ENCODE measurements at places on chromosomes 5 and 9.
A peak's percentile ranks its signal among the peaks of the same experiment; 100 is the strongest.

DNA sequence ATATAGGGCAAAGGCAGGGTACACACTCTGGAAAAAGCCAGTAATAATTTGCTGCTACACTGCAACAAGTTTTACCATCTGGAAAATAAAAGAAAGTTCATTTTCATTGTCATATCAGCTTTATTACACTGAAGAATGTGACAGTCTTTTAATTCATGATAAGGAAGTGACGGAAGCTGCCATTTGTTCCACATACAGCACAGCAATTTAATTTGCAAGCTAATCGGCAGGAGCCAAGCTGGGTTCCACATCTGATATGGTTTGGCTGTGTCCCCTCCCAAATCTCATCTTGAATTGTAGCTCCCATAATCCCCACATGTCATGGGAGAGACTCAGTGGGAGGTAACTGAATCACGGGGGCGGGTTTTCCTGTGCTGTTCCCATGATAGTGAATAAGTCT is 16.5 kb downstream of the PRELID2 start:
- no peak for DNase-seq

GRCh38 chr9:92598382-92598781 is 62.6 kb upstream of the ECM2 start:
- no peak for DNase-seq

DNA sequence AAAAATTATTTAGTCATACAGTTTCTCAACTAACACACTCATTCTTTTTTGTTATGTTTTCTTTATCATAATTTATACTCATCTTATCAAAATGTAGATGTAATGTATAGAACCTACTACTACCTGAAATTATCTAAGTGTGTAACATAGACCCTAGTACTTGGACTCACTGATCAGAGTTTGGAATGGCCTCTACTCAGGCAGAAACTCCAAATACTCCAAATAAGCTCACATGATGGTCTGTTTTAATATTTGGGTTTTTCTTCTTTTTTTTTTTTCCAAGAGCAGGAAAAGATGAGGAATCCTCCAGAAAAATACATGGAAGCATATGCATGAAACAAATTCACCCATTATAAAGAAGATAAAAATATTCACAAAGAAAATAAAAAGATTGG is 126.3 kb downstream of the PDE4D start:
- no peak for DNase-seq

DNA sequence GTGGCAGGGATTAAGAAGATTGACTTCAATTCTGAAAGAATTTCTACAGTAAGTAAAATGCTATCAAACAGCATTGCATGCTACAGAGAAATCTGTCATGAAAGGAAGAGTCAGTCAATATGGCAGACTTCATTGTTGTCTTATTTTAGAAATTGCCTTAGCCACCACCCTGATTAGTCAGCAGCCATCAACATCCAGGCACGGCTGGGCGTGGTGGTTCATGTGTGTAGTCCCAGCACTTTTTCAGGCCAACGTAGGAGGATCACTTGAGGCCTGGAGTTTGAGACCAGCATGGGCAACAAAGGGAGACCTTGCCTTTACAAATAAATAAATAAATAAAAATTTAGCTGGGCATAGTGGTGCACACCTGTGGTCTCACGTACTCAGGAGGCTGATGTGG is 46.6 kb downstream of the RMI1 start:
- no peak for DNase-seq

GRCh38 chr5:11596185-11596584 is 308.1 kb downstream of the CTNND2 start:
- DNase-seq: no peak

GRCh38 chr9:92004045-92004392 is 54.0 kb upstream of the ROR2 start:
- DNase-seq: no peak

- DNase-seq: no peak
These were observed 969.6 kb upstream of the C9orf72 start for GRCh38 chr9:28542928-28543327.

- DNase-seq: no peak
These were observed at the start of gene PDGFRB for GRCh38 chr5:150155258-150156026. Gene PDGFRB (minus strand): TSS chr5:150155845. CDS start chr5:150137047, 18,798 bp downstream.

GRCh38 chr9:96057155-96057554 is 181.7 kb downstream of the ERCC6L2 start:
- no peak for DNase-seq

DNA sequence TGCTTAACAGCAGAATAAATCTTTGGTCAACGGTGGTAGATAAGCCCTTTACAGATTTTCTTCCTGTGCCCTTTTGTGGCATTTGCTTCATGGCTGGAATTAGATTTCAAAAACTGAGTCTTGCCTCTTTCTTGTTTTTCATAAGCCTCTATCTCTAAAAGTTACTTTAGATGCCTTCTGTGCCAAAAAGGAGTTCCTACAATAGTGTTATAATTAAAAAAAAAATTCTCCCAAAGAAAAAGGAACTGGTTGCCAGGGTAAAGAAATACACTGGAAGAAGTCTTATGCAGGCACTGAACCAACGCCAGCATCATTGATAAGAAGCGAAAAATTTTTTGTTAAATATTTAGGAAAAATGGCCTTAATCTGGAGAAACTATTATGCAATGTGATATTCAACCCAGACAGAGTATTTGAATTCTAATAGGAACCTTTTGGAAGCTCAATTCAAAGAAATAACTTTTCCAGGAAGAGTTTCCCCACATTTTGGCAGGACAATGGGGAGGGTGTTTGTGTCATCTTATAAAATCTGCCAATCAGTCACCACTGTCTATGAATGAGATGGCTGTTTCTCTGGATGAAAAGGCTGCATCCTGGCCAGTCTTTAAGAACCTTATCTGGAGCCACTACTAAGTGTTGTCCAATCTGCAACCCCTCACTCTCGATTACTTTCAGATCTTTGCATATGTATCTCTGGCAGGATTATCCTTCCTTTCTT is 608.1 kb downstream of the PDE4D start:
- no peak for DNase-seq

GRCh38 chr5:138354926-138355378 is 2.5 kb downstream of the KDM3B start:
- peak; percentile 86 for DNase-seq

DNA sequence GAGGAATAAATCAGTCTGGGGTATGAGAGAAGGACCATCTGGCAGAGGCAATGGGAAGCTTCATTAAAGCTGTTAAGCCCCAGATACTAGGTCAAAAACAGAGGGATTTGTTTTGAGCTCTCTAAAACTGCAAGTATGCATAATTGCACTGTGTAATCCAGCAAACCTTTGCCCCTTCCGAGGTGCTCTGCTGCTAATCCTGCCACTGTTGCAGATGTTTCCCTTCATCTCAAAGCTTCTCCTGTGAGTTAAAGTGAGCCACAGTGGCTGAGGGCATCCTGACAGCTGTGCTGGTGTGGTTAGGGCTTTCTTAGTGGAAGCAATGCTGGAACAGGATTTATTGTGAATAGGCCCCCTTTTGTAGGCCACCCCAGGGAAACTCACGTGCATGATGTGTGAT is 160.3 kb upstream of the TRPC7 start:
- no peak for DNase-seq

DNA sequence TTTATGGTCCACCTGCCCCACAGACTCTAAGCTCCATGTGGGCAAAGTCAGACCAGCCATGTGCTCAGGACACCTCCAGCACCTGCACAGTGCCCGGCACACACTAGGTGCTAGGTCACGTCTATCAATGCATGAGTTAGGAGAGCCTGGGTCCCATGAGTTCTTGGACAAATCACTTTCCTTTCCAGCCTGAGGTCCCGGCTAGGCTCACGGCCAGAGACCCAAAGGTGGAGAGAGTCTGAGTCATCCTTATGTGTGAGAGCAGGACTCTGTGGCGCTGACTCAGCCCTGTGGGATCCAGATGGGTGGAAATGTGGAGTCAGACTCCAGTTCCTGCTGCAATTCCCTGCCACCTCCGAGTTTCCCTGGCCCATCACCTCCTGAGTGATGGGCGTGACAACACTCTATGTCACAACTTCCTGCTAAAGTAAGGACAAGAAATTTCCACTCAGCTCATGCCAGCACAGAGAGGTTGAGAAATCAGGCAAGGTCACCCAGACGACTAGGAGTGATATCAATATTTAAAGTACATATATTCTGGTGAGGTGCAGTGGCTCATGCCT is 2.5 kb upstream of the ST6GALNAC4 start:
- no peak for DNase-seq

DNA sequence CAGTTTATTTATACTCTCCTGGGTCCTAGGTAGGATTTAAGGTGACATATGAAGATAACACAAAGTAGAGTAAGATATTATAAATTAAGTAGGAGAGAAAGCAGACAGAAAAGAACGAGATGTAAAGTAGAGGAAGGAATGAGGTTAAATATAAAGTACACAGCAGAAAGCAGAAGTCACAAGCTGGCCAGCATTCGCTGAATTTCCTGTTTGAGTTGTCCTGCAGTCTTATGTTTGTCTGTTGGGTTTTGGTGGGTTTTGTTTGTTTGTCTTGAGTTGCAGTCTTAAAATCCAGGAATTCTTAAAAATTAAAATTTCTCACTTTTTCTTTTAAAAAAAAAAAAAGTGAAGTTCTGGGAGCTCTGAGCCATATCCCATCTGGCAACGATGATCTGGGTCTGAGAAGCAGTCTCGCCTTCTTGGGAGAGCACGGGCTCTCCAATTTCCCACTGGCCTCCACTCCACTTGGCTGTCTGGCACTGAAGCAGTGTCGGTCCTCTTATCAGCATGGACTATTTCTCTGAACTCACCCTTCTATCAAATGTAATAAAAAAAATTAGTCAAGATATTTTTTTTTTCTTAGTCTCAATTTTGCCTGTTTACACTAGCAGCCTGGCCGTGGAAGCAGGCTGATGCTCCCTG is 2.0 kb downstream of the S100Z start:
- DNase-seq: no peak

DNA sequence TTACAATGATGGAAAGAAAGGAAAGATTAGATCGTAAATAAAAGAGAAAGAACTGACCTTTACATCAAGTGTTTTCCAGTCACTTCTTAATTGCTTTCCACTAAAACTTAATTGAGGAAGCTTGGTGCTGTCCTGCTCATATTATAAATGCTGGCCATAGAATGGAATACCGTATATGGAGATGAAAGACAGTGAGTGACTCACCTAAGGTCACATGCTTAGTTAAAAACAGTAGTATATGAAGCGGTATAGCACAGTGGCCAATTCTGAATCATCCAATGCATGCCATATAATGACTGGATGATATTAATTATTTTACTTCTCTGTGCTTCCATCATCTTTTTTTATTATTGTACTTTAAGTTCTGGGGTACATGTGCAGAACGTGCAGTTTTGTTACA is 482.4 kb upstream of the SGCD start:
- no peak for DNase-seq

GRCh38 chr9:121026768-121027167 is 23.3 kb downstream of the C5 start:
- DNase-seq: no peak

DNA sequence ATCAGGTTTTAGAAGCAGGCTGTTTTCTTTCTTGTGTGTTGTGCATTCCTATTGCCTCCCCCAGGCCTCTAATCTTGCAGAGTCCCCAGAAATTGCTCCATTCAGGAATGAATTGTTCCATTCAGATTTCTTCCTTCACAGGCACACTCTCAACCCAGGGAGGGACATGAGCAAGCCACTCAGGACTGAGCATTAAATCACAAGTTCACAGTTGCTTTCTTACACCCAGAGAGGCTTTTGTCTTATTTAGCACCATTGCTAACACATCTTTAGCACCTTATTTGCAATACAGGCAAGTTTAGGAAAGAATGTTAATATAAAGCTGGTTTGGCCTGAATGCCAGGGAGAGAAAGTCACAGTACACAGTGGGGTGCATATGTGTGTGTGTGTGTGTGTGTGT is 221.4 kb downstream of the RAB3C start:
- no peak for DNase-seq

- DNase-seq: no peak
These were observed 743.2 kb upstream of the CDH10 start for GRCh38 chr5:25387953-25388352.

- no peak for DNase-seq
These were observed 89.7 kb downstream of the CAAP1 start for GRCh38 chr9:26802921-26803320.

DNA sequence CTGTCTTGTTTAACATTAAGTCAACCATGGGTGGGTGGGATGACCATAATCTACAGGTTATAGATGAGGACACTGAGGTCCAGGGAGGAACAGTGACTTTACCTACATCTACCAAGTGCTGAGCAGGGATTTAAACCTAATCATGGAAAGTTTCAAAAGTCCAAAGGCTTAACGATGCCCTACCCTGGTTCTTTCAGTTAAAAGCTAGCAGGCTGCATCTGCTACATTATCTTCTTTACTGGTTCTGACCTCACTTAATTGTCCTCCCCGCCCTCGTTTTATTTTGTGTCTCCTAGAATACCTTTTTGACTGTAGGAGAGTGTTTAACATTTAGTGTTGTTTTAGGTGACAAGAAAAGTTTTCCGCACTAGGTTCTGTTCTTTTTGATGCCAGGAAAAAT is 735.2 kb downstream of the TLR4 start:
- DNase-seq: no peak

- no peak for DNase-seq
These were observed 29.2 kb downstream of the NR4A3 start for GRCh38 chr9:99850736-99851499.

- DNase-seq: no peak
These were observed 47.0 kb downstream of the SH3GL2 start for GRCh38 chr9:17625644-17626388.

- no peak for DNase-seq
These were observed 60.2 kb downstream of the PPARGC1B start for GRCh38 chr5:149790276-149790675.

GRCh38 chr5:116880601-116881000 is 306.0 kb upstream of the SEMA6A start:
- no peak for DNase-seq

- no peak for DNase-seq
These were observed 135.7 kb upstream of the COX7C start for GRCh38 chr5:86482008-86482407.

GRCh38 chr9:97786341-97786740 is 66.7 kb upstream of the FOXE1 start:
- no peak for DNase-seq

Data from activated CD4-positive, alpha-beta T cell treated with anti-CD3 and anti-CD28 coated beads, Interleukin-2, Interleukin-6, amounts not matched to agents 100 ng/mL and 50 ng/mL, durations not matched to agents 16 hours and 8 hours (primary cell).